ENCODE measurements at places on chromosomes 7 and 10.

DNA sequence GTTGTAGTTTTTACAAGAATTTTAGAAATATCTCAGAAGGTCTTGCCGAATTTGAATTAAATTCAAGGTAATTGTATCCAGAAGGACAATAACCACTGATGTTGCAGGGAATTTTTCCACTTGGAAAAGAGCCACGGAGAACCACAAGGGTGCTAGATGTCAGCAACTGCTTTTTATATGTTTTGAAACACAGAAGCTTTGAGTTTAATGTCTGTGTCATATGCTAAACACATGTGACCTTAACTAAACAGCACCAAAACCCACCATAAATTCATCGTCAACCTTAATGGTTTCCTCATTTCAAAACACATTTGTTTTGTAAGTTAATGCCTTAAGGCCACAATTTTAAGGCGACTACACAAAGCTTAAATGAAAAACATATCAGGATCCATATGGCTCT, 106.9 kb downstream of the COL28A1 start:
- peak; percentile 36 for DNase-seq

GRCh38 chr10:2734603-2735002, 332.7 kb upstream of the PFKP start:
- no peak for DNase-seq

GRCh38 chr10:104331208-104331838, 6.9 kb downstream of the ITPRIP start:
- DNase-seq: peak; percentile 49

GRCh38 chr7:125661677-125662076, 732.1 kb upstream of the POT1 start:
- DNase-seq: no peak

DNA sequence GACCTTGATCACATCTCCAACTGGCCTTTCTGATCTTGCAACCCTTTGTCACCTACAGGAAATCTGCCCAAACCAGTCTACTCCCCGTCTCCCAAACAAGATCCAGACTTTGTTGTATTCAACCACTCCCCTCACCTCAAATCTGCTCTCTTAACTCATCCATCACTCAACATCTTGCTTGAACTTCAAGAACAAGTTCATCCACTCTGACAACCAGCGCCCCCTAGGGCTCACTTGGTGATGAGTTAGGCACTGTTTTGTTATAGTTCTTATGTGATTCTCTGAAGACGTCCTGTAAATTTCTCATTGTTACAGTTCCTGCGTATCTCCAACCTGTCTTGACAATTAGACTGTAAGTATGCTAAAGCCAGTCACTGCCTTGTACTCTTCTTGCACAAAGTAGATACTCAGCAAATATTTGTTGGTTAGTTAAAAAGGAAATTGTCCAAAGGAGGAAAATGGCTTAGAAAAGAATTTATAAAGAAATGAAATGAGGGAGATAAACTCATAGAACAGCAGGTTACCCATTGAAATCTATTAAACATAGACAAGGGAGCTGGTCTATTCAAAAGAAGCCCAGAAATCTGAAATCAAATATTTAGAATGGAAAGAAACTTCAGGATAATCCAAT, 5.3 kb downstream of the FRMD4A start:
- DNase-seq: no peak

DNA sequence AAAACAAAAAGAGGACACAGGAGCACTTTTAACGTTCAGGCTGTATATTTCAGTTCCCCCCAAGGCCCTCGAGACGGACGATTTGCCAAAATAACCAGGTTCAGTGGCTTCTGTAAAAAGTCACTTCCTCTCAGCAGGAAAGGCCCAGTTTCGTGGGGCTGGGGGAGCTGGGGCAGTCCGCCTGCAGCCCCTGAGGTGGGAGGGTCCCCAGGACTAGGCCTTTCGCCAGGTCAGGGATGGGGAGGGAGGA, 28.8 kb downstream of the WDR86 start:
- DNase-seq: no peak

DNA sequence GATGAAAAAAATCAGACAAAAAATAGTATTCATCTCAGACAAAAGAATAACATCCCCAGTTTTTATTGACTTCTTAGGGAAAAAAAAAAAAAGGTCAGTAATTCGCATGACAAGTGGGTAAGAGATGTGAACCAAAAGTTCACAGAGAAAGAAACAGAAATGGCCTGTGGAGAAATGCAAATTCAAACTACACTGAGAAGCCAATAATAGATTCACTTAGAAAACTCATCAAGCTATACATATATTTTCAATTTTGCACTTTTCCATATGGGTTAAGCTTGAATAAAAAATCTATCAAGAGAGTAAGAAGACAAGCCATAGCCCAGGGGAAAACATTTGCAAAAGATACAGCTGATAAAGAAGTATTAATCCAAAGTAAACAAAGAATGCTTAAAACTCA, 28.0 kb downstream of the HERC4 start:
- no peak for DNase-seq

DNA sequence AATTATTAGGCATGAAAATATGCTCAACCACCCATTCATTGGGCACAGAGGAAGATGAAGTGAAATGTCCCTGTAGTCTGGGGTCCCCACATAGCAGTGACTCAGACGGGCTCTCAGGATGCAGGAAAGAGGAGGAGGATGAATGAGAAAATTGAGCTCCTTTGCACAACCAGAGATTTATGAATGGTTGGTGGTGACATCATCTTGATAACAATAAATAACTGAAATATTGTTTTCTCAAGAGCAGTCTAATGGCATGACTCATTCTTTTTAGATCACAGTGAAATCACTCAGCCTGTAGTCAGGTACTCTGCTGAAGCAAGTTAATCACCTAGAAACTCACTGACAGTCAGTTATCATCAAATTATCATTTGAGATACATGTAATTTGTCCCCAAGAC, 254.1 kb downstream of the RELN start:
- no peak for DNase-seq

DNA sequence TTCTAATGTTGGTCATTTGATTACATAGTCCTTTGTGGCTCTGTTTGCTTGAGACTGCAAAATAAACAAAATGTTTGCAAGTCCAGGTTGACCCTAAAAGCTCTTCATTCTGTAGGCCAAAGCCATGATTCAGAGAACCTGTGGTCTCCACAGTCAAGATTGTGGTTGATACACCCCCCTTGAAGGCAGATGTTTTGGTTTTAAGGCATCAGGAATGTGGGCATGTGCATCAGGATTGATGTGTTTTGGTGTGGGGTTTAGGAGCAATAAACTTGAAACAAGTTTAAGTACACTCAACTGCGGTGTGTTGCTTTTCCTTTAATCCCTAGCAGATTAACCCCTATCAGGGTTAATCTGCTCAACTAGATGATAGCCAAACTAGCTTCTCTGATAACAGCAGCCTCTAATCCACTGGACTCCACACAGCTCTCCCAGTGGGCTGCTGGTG, 379.1 kb upstream of the GALNT17 start:
- no peak for DNase-seq

- no peak for DNase-seq
Observed at GRCh38 chr10:19620811-19621210, 195.4 kb upstream of the PLXDC2 start.

- no peak for DNase-seq
Observed at GRCh38 chr10:99927721-99928280, 81.9 kb downstream of the DNMBP start.

DNA sequence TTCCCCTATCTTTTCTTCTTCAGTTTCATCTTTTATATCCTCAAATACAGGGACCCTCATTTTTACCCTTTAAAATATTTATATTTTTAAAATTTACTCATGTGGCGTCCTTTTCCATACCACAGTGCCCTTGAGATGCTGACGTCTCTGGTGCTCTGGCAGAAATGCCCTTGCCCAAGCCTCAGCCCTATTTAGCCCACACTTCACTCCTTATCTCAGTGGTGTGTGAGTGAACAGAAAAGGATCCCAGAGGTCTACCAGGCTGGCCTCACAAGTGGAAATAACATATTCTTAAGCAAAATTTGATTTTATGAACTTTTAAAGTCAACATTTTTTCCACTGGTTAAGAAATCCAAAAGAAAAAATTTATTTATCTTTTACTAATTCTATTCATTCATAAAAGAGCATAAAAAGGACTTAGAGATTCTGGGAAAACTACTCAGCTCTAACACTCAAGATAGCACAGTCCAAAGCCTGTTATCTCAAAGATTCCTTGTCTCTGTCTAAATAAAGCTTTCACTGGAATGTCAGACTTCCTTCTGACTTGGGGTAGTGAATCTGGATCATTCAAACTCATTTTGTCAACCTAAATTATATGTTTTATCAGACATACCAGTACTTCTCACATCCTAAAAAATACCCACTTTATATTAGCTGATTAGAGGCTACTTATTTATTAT, at the start of gene NEBL:
NEBL (minus strand) TSS at position 166 of the 680 bp plus-strand sequence; CDS start at position 60, 106 bp downstream.
- DNase-seq: no peak

GRCh38 chr7:34208878-34209621, 303.7 kb downstream of the BMPER start:
- DNase-seq: no peak

GRCh38 chr7:27303026-27303425, 60.4 kb downstream of the EVX1 start:
- DNase-seq: no peak

DNA sequence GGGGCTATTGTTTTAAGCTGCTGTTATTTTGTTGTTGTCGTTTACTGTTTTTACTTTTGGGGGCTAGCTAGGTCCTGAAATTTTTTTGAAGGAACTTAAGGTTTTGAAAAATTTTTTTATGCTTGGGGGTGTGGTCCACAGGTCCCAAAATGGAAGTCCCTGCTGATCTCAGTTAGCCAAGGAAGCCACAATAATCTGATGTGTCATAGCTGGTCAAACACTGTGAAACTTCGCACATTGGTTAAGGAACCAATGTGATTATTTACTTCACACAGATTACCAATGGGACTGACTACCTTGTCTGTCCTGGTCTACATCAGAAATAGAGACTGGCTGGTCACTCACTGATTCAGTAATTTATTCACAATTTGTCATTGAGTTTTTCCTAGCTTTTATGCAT, 29.5 kb upstream of the HYCC1 start:
- DNase-seq: no peak

GRCh38 chr10:131184503-131184902, 127.0 kb downstream of the TCERG1L start:
- no peak for DNase-seq

GRCh38 chr7:132509643-132510042, 66.6 kb downstream of the PLXNA4 start:
- no peak for DNase-seq

GRCh38 chr10:50394832-50395231, 143.5 kb upstream of the ASAH2 start:
- DNase-seq: no peak

DNA sequence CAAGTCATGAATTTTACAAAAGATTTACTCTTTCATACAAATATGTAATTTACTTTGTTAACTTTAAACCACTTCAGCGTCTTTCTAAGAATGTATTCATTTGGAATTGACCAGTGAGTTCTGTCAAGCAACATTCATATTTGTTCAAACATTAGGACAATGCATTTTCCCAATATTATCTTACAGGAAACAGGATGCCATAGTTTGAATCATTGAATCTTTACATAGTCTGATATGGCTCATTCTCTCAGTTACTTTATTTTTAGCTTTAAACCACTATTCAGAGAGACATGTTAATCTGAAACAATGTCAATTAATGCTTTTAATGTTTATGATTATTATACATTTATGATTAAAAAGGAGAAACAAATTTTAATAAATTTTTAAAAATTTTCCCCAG, 21.1 kb upstream of the MEOX2 start:
- DNase-seq: no peak

- no peak for DNase-seq
Observed at GRCh38 chr7:90764848-90765570, 168.9 kb downstream of the CDK14 start.

GRCh38 chr7:26091933-26092332, 60.1 kb upstream of the NFE2L3 start:
- DNase-seq: no peak

DNA sequence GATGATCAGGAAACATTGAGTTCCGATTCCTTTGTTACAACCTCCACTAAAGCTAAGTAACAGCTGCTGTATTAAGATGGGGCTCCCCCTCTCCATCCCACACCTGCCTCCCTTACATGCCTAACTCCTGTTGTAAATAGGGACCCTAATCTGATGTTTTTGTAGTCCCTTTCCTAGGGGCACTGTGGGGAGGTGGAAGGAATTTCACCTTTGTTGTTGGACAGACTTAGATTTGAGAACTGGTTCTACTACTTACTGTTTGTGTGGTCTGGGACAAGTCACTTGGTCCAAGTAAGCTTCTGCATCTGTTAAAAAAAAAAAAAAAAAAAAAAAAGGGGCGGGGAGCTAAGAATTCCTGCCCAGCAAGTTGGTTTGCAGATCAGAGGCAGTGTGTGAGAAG, 42.6 kb downstream of the KIAA1217 start:
- no peak for DNase-seq

- peak; percentile 76 for DNase-seq
Observed at GRCh38 chr7:6256677-6257535, 15.5 kb downstream of the CYTH3 start.

DNA sequence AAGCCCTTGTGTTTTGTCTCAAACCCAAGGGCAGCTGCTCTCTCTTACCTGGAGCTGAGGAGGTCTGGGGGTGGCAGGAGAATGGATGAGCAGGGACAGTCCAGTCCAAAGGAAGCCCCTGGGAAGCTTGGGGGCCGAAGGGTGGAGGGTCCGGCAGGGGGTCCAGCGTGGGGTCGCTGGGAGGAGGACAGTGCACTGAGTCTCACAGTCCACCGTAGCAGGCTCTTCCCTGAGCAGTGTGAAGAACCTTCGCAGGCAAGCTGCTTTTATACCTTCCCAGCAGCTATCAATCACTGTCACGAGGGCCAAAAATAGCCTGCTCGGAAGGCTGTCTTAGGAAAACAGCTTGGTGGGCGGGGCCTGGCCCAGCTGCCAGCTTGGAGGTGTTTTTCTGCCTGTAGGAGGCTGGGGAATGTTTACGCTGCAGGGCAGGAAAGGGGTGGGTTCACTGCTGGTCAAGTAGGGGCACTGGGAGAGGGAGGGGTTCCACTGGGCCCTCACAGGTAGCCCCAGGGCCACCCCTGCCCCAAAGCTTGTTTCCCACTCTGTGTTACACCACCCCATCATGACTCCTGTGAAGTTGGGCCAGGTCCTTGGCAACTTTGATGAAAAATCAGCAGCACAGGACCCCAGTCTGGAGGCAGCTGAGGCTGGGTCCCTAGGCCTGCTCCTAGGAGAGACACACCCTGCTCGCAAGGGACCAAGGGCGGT, at the start of gene DEPP1:
DEPP1 (minus strand) TSS at position 240 of the 711 bp plus-strand sequence. CDS start 779 bp downstream, outside the sequence.
- DNase-seq: peak; percentile 88

DNA sequence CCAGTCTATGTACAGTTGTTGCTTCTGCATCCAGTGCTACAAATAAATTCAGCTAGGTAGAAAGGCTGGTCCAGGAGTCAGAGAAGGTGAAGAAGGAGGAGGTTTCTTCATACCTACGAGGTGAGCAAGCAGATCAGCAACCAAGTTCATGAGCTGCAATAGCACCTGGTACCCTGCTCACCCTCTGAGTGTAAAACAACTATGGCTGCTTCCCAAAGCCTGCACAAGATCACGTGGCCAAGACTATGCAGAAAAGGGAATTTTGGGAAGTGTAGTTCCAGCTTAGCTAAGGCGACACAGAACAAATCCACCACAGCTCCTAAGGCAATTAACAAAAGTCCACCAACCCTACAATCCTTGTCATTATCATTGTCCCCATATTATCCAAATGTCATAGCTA, 95.9 kb upstream of the AUTS2 start:
- no peak for DNase-seq
